ENCODE measurements at places on chromosomes 5 and 9.

GRCh38 chr5:171676286-171676944 lies 109.2 kb upstream of the SMIM23 start:
- DNase-seq: no peak

DNA sequence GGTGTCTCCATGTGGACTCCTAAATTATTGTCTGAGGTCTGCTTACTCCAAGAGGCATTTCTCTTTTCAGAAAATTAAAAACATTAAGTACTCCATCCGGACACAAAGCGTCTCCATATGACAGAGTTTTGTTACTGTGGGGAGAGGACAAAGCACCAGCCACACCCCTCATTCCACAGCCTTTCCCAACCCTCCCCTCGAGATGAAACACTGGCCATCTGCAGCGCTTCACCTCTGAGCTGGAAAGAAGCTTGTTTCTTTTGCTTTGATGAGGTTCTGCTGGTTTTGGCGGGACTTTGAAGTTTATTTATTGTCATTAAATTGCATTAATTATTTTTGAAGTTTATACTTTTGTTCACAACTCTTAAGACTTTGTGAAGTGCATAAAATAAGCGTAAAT lies 27.6 kb upstream of the NKD2 start:
- DNase-seq: no peak

GRCh38 chr5:149265597-149265996 lies 6.1 kb upstream of the AFAP1L1 start:
- DNase-seq: no peak

- no peak for DNase-seq
Observed at GRCh38 chr9:73548201-73548600, 396.5 kb downstream of the ANXA1 start.

DNA sequence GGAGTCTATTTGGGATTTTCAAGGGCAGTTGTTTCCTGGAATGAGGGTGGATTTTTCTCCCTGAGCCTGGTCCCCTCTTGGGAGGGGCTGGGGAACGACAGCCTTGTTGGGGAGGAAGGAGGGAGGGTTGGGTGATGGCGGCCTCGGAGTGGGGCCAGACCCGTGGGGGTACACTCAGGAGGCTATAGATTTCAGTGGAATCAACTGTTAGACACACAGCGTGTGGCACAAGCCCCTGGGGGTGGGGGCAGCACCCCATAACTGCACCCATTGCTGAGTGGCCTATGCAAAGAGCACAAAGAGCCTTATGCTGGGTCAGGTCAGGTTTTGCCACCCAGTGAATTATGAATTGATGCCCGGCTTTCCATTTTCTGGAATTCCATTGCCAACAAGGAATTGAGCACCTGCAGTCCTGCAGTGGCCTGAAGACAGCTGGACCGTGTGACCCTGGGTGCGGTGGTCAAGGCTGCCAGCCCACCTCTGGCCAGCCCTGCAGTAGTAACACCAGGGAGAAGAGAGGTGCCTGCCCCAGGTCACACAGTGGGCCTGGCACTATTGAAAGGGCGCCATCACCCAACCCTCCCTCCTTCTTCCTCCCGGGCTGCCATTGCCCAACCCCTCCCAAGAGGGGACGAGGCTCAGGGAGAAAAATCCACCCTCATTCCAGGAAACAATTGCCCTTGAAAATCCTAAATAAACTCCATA lies 8.4 kb downstream of the MYMK start:
- DNase-seq: no peak

- no peak for DNase-seq
Observed at GRCh38 chr5:140488914-140489313, 58.5 kb upstream of the EIF4EBP3 start.
